H7 (cell line): ENCODE measurements at places on chromosomes 13 and 19. TPM values are rescaled to one million over a fixed set of nuclear protein-coding genes. Genes with fewer than 3 reads are reported as not detected.

Gene P2RY11
- 0.87 and 6.2 TPM in 2 replicates for total RNA-seq

Gene GARIN5A
- 4.5 and 8.1 TPM in 2 replicates for total RNA-seq

Gene NLRP5
- not detected in 2 replicates for total RNA-seq

Gene ATXN8OS
- total RNA-seq, result not detected in 2 replicates

Gene IL11
- total RNA-seq, result 0.59 and 1.2 TPM in 2 replicates

Gene KLHL1
- not detected in 2 replicates for total RNA-seq
